NCI-H460 (cell line): ENCODE measurements at places on chromosomes 4 and X. TPM values are rescaled to one million over a fixed set of nuclear protein-coding genes. Genes with fewer than 3 reads are reported as not detected.

The UGT2B28 gene
- total RNA-seq, result not detected in 2 replicates

The PCYT1B gene
- 0.29 and 0.40 TPM in 2 replicates for total RNA-seq

The TMPRSS11D gene
- not detected in 2 replicates for total RNA-seq

The CETN2 gene
- 31.8 and 37.7 TPM in 2 replicates for total RNA-seq

The PLS3 gene
- total RNA-seq, result 95.0 and 104 TPM in 2 replicates
